ENCODE measurements at places on chromosomes 7 and 10.

GRCh38 chr10:33506838-33507661 lies 172.6 kb upstream of the NRP1 start:
- DNase-seq = no peak

DNA sequence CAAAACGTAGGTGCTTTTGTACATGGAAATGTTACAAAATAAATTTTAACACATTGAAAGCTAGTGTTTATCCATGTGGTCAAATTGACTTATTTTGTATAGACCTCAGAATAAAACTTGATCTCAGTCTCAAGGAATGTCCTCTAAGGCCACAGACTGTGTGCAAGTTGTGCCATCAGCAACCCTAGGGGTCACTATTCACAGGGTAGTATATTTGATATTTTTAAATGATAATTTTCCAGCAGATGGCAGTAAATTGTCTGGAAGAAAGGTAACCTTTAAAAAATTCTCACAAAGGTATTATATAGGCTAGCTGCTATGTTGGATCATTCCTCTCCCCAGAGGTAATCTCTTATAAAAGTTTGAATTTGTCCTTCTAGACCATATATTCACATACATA lies 12.9 kb upstream of the SNX10 start:
- DNase-seq = peak; percentile 48

DNA sequence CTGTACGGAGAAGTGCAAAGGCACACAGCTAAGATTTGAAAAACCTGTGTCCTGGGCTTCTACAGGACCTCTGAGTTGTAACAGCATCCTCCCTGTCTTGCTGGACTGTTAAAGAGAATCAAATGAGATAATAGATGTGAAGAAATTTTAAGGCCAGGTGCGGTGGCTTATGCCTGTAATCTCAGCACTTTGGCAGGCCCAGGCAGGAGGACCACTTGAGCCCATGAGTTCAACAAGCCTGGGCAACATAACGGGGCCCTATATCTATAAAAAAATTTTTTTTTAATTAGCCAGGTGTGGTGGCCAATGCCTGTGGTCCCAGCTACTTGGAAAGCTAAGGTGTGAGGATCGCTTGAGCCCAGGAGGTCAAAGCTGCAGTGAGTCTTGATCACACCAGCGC lies 2.9 kb upstream of the ARHGAP21 start:
- DNase-seq = no peak

DNA sequence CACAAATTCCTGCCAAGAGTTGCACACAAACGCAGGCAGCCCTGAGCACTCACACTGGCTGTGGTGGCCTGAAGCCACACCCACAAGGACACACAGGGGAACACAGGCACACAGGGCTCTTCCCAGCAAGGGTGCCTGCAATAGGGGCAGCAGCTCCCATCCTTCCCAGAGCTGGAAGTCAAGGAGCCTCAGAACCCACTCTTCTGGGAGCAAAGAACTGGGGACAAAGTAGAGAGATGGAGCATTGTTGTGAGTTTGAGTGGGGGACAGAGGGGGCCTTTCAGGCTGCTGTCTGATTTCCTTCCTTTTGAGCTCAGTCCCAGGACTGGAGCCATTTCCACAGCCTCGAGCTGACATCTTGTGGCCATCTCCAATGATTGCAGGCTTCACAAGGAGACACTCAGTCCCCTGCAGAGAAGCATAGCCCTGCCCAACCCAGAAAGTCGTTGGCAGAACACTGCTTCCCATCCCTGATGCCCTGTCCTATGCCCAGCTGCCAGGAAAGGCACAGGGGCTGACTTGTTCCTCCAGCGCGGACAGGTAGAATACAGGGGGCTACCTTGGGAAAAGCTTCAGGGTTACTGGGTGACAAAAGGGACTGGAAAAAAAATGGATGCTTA lies 34.4 kb upstream of the SLF2 start:
- DNase-seq = no peak

DNA sequence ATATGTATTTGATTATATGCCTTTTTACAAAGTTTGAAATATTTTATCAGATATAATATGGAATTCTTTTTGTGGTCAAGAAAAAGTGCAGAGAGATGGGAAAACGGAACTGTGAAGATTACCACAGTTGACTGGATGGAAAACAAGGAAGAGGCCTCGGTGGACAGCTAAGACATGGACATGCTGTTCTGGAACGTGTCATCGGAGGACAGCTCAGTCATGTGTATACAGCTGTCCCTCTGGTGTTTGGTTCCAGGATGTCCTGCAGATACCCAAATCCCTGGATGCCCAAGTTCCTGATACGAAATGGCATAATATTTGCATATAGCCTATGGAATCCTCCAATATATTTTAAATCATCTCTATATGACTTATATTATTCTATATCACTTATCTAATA lies 49.4 kb downstream of the TRIL start:
- DNase-seq = no peak

- no peak for DNase-seq
Measured at GRCh38 chr10:115566867-115567266, 473.7 kb downstream of the ATRNL1 start.

DNA sequence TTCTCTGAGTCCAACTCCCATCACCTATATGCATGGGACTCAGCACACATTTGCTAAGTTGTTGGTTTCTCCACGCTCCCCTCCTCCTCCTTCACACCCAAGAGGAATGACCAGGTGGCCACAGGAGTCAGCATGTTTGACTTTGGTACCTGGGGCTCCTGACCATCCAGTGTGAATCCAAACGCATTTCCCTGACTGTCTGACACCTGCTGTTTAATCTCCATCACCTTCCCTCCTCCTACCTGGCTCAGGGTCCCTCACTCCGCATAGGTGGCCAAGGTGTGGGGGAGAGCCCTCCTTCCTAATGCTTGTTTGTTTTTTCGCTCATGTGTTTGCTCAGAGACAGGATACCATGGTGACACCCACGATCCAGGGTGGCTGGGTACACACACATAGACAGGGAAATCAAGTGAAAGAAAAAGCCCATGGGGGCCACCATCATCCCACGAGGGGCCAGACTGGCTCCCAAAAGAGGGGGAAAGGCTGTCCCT lies 194.9 kb downstream of the KCNMA1 start:
- no peak for DNase-seq

DNA sequence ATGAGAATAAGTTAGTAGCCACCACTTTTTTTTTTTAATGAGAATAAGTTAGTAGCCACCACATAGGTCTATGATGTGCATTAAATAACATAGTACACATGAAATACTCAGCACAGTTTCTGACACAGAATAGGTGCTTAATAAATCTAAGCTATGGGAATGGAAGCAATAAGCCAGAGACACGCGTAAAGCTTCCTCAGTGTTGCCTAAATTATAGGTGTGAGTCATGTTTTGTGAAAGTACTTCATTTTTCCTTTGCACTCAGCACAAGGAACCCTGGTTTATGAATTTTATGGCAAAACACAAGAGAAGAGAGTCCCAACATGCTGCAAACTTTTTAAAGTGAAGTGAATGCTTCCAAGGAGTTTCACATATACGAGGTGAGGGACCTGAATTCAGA lies 267.4 kb downstream of the RNLS start:
- no peak for DNase-seq
